ENCODE measurements at places on chromosomes 6 and 20. TPM values are rescaled to one million over a fixed set of nuclear protein-coding genes. Genes with fewer than 3 reads are reported as not detected.

Gene ERVFRD-1
- polyA plus RNA-seq, result not detected

DNA sequence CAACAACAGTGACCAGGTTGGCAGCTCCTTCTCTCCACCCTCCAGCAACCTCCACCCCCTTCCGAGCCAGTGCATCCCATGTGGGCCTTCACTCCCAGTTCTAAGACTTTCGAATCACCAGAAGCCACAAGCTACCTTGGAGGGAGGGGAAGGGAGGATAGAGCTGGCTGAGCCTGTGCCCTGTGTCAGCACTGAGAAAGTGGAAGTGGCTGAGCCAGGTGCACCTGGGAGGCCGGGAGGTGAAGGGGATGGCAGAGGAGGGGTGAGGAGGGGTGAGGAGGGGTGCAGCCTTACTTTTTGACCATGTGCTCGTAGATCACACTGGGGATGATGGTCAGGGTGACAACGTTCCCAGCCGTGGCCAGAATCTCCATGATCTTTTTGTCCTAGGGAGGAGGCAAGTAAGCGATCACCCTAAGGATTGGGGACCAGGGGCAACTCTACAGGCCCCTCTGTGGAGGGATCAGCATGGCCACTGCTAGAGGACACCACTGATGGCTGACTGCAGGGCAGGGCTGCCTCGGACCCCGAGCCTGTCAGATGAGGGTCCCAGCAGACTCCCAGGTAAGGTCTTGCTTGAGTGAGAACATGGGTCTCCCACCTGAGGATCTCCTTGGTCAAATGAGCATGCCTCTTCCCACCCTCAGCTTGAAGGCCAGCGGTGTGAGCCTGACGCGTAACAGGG is 18.3 kb downstream of the SDCBP2 start:
- H3K27ac ChIP-seq, result no peak overlapping the region
- H3K36me3 ChIP-seq, result no peaks in the 10 kb centered on the region
- H3K4me3 ChIP-seq, result no peak overlapping the region
- H3K4me1 ChIP-seq, result peaks cover 2% of the 10 kb centered on the region

DNA sequence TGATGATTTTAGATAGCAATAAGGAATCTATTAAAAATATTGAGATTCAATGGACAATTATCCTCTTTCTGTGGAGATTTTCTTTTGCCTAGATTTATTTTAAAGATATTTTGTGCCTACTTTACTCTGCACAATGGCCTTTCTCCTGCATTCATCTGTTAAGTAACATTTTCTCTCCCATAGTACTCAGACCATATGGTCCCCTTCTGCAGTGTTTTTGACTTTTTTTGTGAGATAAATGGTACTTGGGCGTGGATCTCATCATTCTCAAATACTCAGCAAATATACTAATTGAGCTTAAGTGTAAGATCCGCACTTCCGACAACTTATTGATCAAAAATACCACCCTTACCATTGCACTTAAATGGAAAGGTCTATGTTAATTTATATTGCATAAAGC is 55.8 kb downstream of the PHACTR1 start:
- H3K4me1 ChIP-seq, result no peaks in the 10 kb centered on the region
- no peak for DNase-seq
- no peaks in the 10 kb centered on the region for H3K36me3 ChIP-seq
- H3K4me3 ChIP-seq, result no peak overlapping the region

Gene SAMD10
- 0.50 TPM for polyA plus RNA-seq

Gene BCAS4
- 2.6 TPM for polyA plus RNA-seq

DNA sequence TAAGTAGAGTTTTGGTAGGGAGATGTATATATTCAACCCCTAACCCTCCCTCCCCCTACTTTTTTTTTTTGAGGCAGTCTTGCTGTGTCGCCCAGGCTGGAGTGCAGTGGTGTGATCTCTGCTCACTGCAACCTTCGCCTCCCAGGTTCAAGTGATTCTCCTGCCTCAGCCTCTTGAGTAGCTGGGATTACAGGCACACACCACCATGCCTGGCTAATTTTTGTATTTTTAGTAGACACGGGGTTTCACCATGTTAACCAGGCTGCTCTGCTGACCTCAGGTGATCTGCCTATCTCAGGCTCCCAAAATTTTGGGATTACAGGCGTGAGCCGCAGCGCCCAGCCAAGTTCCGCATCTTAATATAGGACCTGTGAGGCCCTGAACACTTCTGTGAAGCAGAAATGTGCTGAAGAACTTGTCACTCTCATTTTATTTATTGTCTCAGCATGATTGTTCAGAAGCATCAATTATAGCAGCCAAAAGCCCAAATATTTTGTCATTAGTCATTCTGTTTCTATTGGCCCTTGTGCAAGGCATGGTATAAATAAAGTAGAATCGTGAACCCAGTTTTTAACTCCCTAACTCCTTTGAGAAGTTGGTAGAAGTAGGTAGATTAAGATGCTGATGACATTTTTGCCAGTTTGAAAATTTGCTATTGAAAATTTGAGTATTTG is 19.4 kb downstream of the DSTN start:
- no peak overlapping the region for H3K27ac ChIP-seq
- no peaks in the 10 kb centered on the region for H3K27me3 ChIP-seq
- DNase-seq, result no peak
- H3K4me3 ChIP-seq, result no peak overlapping the region
- no peaks in the 10 kb centered on the region for H3K36me3 ChIP-seq
- peaks cover 14% of the 10 kb centered on the region for H3K4me1 ChIP-seq

Gene MLN
- not detected for polyA plus RNA-seq

GRCh38 chr6:5749651-5750215 is 257.0 kb downstream of the NRN1 start:
- no peaks in the 10 kb centered on the region for H3K36me3 ChIP-seq
- DNase-seq, result no peak
- H3K4me1 ChIP-seq, result no peaks in the 10 kb centered on the region
- no peak overlapping the region for H3K4me3 ChIP-seq
- no peaks in the 10 kb centered on the region for H3K27me3 ChIP-seq

Measured in ovary (tissue), 10 donors.